ENCODE measurements at places on chromosomes 4 and X.
A peak's percentile ranks its signal among the peaks of the same experiment; 100 is the strongest.

- no peak for DNase-seq
Measured at GRCh38 chrX:43582540-43582913, 73.6 kb upstream of the MAOA start.

DNA sequence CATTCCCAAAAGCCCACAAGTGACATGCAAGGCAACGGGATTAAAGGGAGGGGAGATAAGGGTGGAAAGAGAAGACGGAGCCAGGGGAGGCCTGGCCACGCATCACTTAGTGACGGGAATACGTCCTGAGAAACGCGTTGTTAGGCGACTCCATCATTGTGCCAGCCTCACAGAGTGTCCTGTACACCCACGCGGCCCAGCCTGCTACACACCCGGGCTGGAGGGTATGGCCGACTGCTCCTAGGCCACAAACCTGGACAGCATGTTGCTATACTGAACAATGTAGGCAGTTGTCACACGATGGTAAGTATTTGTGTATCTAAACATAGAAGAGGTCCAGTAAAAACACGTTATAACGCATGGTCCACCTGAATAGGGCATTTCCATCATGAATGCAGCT is 23.4 kb downstream of the NSG1 start:
- DNase-seq: no peak

- DNase-seq: no peak
Measured at GRCh38 chrX:30495468-30495867, 82.1 kb downstream of the TASL start.

DNA sequence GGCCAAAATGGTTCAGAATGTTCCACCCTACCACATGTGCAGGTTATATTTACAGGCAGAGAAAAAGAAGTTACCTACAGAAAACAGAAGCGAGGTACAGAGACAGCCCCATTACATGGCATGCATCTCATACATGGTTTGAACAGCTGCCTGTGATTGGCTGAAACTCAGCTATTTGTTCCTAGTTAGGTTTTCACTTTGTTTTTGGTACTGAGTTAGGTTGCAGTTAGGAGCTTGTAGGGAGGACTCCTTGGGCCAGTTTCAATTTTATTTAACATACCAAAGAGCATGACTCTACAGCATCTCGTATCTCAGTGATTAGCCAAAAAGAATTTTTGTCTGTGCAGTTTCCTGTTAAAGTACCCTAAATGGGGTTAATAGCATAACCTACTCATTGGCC is 392.0 kb downstream of the MAPK10 start:
- no peak for DNase-seq

DNA sequence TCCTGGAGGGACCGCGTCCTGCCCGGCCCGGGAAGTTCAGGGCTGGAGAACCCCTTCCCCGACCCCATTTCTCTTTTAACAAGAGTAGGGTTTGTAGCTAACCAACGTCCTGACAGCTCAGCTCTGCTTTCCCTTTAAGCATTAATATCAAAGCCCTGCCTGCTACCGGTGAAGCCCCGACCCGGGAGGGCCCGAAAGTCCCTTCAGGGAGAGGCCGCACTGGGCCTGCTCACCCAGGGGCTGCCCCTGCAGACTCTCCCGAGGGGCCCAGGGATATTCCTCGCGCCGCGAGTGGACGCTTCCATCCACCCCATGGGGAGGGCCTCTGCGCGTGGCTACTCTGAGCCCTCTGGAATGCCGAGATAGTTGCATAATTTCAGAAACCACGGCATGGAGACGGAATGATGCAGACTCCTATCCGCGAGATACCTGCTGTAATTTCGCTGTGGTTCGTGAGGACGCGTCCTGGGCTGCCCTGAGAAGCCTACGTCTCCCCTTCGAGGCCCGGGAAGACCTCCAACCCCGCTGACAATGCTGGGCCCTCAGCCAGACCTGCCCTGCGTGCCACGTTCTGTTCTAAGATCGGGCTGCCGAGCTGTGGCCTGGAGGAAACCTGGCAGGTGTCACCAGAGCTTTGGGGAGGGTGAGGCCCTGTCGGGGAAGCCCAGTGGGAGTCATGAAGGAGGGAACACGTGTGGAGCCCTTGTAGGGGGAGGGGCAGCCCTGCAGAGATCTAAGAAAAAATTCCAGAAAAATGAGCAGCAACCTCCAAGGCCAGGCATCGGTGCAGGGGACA is 999 bp upstream of the CTBP1 start:
- DNase-seq: peak; percentile 30

GRCh38 chr4:158993891-158994290 is 109.0 kb upstream of the RAPGEF2 start:
- no peak for DNase-seq

GRCh38 chr4:182975806-182976205 is 58.6 kb upstream of the DCTD start:
- no peak for DNase-seq

GRCh38 chr4:3111461-3111860 is 37.0 kb downstream of the HTT start:
- DNase-seq: no peak

DNA sequence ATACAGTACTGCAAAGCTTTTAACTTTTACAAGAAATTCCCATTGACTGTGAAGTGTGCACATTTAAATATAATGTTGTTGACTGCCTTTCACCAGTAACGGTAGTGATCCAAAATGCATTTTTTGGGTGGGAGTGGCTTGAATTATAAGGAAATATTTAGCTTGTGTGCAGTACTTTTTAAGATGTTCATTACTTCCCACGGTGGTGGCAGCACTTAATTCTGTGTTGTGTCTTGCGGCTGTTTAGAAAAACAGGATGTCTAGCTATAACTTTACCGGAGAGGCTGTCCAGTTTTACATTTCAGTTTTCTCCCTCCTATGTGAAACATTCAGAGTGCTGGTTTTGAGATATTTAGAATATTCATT is 1.7 kb downstream of the TMEM131L start:
- no peak for DNase-seq

- no peak for DNase-seq
Measured at GRCh38 chr4:20487852-20488251, 212.4 kb upstream of the PACRGL start.

- no peak for DNase-seq
Measured at GRCh38 chrX:4655743-4656142, 942.3 kb upstream of the PRKX start.

GRCh38 chrX:16022580-16023200 is 100.7 kb upstream of the GRPR start:
- no peak for DNase-seq

DNA sequence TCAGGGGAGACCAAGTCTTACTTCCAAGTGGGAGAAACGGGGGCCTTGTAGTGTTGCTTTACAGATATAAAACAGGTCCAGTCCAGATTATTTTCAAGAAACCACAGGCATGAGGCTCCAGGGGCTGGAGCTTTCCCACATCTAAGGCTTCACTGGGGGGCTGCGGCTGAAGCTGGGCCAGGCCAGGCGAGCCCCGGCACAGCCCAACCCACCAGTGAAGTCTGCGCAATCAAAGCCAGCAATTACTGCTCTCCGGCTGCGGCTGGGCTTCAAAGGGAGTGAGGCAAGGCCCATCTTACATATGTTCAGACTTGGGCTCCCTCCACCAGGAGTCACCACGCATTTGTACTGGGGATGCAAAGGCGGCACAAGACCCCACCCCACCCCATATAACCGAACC is 61.7 kb downstream of the HADH start:
- DNase-seq: no peak

GRCh38 chr4:173924561-173924960 is 358.9 kb downstream of the FBXO8 start:
- DNase-seq: no peak

- no peak for DNase-seq
Measured at GRCh38 chrX:133980832-133981588, 4.4 kb downstream of the GPC3 start.

GRCh38 chrX:111244235-111244750 is 26.0 kb downstream of the CAPN6 start:
- no peak for DNase-seq

DNA sequence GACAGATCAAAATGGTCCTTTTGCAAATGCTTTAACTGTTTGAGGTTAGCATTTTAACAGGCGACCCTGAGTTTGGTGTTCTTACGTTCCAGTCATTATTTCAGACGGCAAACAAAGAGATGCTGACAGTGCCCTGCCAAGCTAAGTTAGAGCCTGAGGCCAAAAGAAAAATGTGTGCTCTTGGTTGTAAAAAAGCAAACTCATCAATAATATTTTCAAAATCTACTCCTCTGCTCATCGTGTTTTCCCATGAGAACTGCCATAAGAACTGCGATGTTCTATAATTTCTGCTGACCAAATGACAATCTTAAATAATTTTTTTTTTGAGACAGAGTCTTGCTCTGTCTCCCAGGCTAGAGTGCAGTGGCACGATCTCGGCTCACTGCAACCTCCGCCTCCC is 62.7 kb upstream of the BCLAF3 start:
- no peak for DNase-seq

- DNase-seq: no peak
Measured at GRCh38 chr4:173420801-173421200, 21.9 kb upstream of the SCRG1 start.

GRCh38 chrX:110836001-110836400 is 40.4 kb upstream of the CHRDL1 start:
- no peak for DNase-seq

- DNase-seq: no peak
Measured at GRCh38 chr4:20878806-20879205, 178.5 kb downstream of the PACRGL start.

Measured in activated T-helper 1 cell treated with anti-CD3 and anti-CD28 coated beads, Interleukin-2, amount 50 U/mL, for 16 hours (primary cell).